Activated T-helper 2 cell treated with anti-CD3 and anti-CD28 coated beads, Interferon-gamma antibody, Interleukin-2, Interleukin-4, amounts not matched to agents 10 μg/mL and 5 μg/mL and 100 μg/mL, durations not matched to agents 14 hours and 24 hours and 36 hours (primary cell): ENCODE measurements at places on chromosomes 7 and 10. TPM values are rescaled to one million over a fixed set of nuclear protein-coding genes. Genes with fewer than 3 reads are reported as not detected.
A peak's percentile ranks its signal among the peaks of the same experiment; 100 is the strongest.

Gene NRP1
- total RNA-seq: 6.1 and 6.6 TPM in 2 replicates

Gene TAS2R41
- not detected in 2 replicates for total RNA-seq

Gene AQP1
- not detected in 2 replicates for total RNA-seq

Gene ADRA2A
- total RNA-seq: not detected in 2 replicates

Gene OGDHL
- 3.7 and 3.9 TPM in 2 replicates for total RNA-seq

Gene DTX2
- 24.7 and 26.3 TPM in 2 replicates for total RNA-seq

Gene ACSL5
- 39.7 and 45.9 TPM in 2 replicates for total RNA-seq

GRCh38 chr10:131196176-131196885 is 115.2 kb downstream of the TCERG1L start:
- no peak overlapping the region for H3K4me3 ChIP-seq
- no peaks in the 10 kb centered on the region for H3K36me3 ChIP-seq
- H3K27me3 ChIP-seq: no peaks in the 10 kb centered on the region
- no peak overlapping the region for H3K27ac ChIP-seq
- no peaks in the 10 kb centered on the region for H3K4me1 ChIP-seq

- H3K27ac ChIP-seq: no peak overlapping the region
- no peak overlapping the region for H3K4me3 ChIP-seq
- no peaks in the 10 kb centered on the region for H3K27me3 ChIP-seq
- no peaks in the 10 kb centered on the region for H3K36me3 ChIP-seq
- DNase-seq: no peak
Measured at GRCh38 chr10:128657548-128657947, 531.3 kb upstream of the MKI67 start.

DNA sequence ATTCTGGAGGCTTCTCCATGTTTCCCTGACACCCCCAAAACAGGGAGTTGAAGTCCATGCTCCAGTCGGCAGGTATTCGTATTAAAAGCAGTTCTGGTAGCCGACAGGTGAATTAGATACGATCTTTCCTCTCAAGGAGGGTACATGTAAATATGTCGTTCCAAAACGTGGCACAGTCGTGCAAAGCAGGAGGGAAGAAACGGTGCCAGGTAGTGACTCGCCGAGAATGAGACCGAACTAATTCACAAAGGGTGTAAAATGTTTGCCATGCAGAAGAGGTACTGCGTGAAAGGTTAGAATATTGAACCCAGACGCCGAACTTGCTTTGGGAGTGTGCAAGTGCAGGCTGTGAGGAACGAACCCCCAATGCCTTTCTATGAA is 483 bp downstream of the EDRF1 start:
- peak overlapping the region; percentile 96 for H3K4me3 ChIP-seq
- H3K27ac ChIP-seq: peak overlapping the region; percentile 98
- peaks cover 21% of the 10 kb centered on the region for H3K4me1 ChIP-seq
- peaks cover 48% of the 10 kb centered on the region for H3K36me3 ChIP-seq
- no peaks in the 10 kb centered on the region for H3K27me3 ChIP-seq

DNA sequence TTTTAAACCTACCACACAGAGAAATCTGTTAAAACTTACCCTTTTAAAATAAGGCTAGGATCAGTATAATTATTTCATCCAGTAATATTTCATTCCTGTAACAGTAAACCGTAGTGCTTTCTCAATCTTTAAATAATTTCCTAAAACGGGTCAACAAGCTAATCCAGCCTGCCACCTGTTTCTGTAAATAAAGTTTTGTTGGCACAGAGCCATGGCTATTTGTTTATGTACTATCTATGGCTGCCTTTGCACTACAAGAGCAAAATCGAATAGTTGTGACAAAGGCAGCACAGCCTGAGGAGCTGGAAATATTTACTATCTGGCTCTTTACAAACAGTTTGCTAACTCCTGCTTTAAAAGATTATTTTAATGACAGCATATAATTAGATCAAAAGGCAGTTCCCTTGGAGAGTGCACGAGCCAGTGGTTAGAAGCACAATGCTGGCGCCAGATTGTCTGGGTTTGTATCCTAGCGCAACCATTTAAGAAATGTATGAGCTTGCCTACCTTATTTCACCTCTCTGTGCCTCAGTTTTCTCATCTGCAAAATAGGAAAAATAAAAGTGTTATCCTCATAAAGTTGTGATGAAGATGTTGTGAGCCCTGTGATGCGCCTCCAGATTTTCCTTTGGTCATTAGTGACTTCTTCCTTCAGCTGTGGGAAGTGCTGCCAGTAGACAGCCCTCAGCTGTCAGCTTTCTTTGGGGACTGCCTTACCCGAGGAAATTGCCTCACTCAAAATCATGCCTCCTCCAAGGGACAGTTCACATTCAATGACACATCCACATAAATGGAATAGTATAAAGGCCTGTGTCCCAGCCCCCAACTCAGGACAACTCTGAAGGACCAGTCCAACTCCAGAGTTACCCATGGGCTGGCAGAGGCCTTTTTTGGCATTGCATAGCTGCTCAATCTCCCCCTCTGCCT is 11.8 kb upstream of the MIOS start:
- H3K27ac ChIP-seq: no peak overlapping the region
- no peak overlapping the region for H3K4me3 ChIP-seq
- DNase-seq: no peak
- H3K36me3 ChIP-seq: no peaks in the 10 kb centered on the region
- peaks cover 49% of the 10 kb centered on the region for H3K27me3 ChIP-seq

DNA sequence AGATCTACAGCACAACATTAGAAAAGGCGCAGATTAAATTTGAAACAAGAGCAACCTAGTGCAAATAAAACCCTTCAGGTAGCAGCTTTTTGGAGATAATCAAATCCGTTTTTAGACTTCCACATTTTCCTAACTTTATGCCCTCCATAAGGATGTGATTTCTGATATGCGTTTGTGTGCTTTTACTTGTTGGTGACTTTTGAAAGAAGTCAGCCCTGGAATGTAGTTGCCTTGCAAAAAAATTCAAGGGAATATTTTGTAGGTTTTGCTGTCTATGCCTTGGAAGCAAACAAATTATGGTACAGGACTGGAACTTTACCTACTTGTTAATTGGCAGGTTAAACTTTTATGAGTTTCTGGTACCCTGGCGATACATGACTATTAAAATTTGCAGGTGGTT is 86.7 kb upstream of the HDAC9 start:
- no peak for DNase-seq
- no peaks in the 10 kb centered on the region for H3K27me3 ChIP-seq
- no peaks in the 10 kb centered on the region for H3K4me1 ChIP-seq
- H3K27ac ChIP-seq: no peak overlapping the region
- H3K4me3 ChIP-seq: no peak overlapping the region
- H3K36me3 ChIP-seq: no peaks in the 10 kb centered on the region

- no peak overlapping the region for H3K4me3 ChIP-seq
- H3K4me1 ChIP-seq: no peaks in the 10 kb centered on the region
- no peaks in the 10 kb centered on the region for H3K27me3 ChIP-seq
- H3K27ac ChIP-seq: no peak overlapping the region
- H3K36me3 ChIP-seq: no peaks in the 10 kb centered on the region
Measured at GRCh38 chr10:127498087-127498486, 51.0 kb upstream of the NPS start.

GRCh38 chr7:179209-179681 is 13.1 kb upstream of the FAM20C start:
- H3K4me1 ChIP-seq: no peaks in the 10 kb centered on the region
- H3K27ac ChIP-seq: no peak overlapping the region
- no peaks in the 10 kb centered on the region for H3K36me3 ChIP-seq
- DNase-seq: no peak
- H3K27me3 ChIP-seq: no peaks in the 10 kb centered on the region

DNA sequence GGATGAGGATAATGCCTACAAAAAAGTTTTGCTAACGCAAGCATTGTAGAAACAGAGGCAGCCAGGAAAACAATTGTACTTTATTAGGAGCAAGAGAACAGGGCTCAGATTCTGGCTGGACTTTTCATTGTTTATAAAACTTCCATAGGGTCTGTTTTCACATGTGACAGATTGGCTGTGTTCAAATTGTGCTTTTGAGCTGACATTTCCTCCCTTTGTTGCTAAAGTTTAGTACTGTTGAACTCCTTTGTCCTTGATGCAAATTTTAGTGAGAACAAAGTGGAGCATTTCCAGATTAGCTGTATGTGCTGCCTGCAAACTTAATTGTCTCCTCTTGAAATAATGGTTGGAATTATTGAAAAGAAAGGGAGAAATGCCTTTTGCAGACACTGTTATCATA is 221.0 kb upstream of the FZD1 start:
- no peak overlapping the region for H3K27ac ChIP-seq
- H3K27me3 ChIP-seq: peaks cover 1% of the 10 kb centered on the region
- no peak for DNase-seq
- no peak overlapping the region for H3K4me3 ChIP-seq

DNA sequence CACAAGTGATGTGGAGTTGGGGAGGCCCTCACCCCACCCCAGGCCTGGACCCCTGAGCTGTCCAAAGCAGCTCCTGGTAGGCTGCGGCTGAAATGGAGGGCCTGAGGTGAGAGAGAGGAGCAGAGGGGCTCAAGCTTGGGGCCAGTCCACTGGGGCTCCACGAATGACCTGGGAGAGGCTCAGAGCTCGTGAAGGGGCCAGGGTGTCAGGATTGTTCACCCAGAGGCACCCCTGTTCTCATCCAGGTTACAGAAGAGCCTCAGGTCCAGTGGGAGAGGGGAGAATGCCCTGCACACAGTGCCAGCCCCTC is 102.2 kb upstream of the RET start:
- no peaks in the 10 kb centered on the region for H3K36me3 ChIP-seq
- DNase-seq: no peak
- H3K27ac ChIP-seq: no peak overlapping the region
- no peaks in the 10 kb centered on the region for H3K4me1 ChIP-seq
- no peaks in the 10 kb centered on the region for H3K27me3 ChIP-seq

DNA sequence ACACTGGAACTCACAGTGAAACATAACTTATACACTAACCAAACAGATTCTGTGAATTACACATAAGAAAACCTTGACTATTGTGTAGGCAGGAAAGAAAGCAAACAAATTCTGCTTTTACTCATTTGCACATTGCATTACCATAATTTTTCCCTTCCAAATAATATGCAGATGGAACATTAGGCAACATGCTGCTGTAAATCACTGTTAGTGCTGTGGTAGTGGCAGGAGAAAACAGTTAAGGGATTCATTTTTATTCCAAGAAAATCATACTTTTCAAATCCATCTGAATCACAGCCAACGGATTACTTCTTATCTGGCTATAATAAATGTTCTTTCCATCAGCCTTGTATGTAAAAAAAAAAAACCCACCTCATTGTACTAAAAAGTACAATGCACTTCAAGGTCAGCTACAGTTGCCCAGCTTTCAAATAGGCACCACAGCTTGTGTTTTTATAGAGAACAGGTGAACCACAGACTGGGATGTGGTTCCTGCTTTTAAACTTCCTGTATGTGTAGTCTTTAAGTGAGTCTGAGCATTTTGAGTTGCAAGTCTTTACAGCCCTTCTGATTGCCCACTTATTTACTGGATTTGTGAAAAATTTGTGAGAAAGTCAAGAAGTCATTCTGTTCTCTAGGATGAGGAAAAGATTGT is 590.0 kb upstream of the SEMA3D start:
- H3K36me3 ChIP-seq: no peaks in the 10 kb centered on the region
- no peak overlapping the region for H3K4me3 ChIP-seq
- no peaks in the 10 kb centered on the region for H3K27me3 ChIP-seq

DNA sequence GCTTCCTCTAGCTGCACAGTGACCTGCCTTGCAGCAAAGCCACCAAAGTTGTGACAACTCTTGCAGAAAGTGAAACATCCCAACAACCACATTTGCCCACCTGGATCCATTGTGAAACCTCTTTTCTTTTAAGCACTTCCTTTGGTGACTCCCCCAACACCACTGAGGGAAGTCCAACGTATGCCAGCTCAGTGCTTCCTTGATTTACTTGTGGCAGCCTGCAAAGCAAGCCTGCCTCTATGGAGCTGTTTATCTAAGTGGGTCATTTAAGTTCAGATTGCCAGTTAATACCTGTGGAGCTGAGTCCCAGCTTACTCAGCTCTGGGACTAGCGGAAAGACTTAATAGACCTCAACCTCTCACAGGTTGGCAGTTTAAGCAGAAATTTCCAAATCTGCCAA is 230.8 kb upstream of the GHITM start:
- no peak overlapping the region for H3K4me3 ChIP-seq
- no peaks in the 10 kb centered on the region for H3K27me3 ChIP-seq
- DNase-seq: no peak

DNA sequence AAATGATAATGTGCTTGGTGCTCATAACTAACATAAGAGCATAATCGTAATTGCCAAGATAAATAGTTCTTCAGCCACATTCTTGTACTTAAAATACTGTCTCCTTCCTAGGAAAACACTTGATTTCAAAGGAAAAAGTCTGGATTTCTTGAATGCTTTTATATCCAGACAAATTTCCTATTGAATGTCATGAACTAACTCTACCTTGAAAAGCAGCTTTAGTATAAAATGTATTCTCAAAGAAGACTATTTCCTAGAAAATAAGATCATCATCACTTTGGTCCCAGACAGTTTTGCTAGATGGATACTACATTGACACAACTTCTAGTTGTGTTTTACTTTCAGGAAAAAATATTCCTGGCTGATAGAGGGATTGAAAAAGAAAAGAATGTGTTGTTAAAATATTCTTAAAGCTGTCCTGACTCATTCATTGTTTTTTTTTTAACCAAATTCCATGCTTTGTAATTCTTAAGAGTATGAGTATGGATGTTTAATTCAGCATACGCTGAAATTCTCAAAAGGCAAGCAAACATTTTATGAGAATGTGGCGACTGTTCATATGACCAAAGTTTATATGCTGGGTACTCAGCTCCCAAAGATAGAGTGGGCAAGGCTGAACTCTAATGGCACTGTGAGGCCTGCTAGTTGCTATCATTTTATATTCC is 106.1 kb downstream of the PPP1R3A start:
- H3K36me3 ChIP-seq: no peaks in the 10 kb centered on the region
- no peak overlapping the region for H3K4me3 ChIP-seq
- H3K27me3 ChIP-seq: no peaks in the 10 kb centered on the region
